ENCODE measurements at places on chromosomes 2 and 18.

DNA sequence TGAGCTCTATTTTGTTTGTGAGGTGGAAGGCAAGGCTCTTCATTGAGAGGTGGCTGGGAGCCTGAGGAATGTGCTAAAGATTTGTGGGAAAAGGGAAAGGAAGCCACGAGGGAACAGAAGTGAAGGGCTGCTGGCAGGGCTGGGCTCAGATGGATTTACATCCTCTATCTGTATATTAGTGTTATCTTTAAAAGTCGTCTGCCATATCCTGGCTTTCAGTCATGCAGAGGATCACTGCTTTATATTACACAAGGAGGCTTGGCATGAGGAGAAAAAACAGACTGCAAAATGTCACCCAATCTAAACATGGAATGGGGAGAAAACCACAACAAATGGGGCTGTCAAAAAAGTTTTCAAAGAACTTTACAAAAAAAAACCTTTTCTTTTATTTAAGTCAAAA is 434.4 kb downstream of the HRH4 start:
- DNase-seq, result no peak

GRCh38 chr2:148483665-148484064 is 160.9 kb upstream of the EPC2 start:
- no peak for DNase-seq

- DNase-seq, result no peak
Measured at GRCh38 chr18:57744211-57744694, 58.9 kb downstream of the ATP8B1 start.

DNA sequence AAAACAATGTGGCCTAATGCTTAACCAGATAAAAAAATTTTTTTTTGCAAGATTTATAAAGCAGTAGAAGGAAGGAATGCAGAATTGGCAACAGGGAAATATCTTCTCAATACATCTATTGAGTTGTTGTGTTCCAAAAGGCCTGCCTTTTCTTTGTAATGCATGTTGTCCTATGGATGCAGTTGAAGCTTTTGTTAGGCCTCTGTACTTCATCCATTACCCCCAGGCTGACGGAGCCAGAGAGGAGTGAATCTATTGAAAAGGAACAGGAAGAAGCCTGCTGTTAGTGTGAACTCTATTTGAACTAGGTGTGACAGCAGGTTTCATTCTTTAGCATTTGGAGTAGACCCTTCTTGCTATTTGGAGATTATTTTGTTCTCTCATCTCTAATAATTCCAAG is 56.5 kb downstream of the MTX2 start:
- no peak for DNase-seq

- DNase-seq, result no peak
Measured at GRCh38 chr18:12306752-12307700, 1.0 kb upstream of the TUBB6 start.

DNA sequence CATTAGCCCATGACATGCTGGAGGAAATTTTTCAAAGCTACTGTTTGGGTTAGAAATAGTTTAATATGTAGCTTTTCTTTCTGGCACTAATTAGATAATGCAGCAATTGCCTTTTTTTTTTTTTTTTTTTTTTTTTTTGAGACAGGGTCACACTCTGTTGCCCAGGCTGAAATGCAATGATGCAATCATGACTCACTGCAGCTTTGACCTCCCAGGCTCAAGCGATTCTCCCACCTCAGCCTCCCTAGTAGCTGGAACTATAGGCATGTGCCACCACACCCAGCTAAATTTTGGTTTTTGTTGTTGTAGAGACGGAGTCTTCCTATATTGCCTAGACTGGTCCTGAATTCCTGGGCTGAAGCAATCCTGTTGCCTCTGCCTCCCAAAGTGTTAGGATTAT is 136.2 kb downstream of the SP100 start:
- DNase-seq, result no peak

- no peak for DNase-seq
Measured at GRCh38 chr18:61948281-61948741, 55.5 kb upstream of the RNF152 start.

GRCh38 chr2:30254685-30255001 is 23.3 kb downstream of the LBH start:
- DNase-seq, result no peak

- no peak for DNase-seq
Measured at GRCh38 chr2:188894979-188895378, 79.2 kb upstream of the COL3A1 start.

DNA sequence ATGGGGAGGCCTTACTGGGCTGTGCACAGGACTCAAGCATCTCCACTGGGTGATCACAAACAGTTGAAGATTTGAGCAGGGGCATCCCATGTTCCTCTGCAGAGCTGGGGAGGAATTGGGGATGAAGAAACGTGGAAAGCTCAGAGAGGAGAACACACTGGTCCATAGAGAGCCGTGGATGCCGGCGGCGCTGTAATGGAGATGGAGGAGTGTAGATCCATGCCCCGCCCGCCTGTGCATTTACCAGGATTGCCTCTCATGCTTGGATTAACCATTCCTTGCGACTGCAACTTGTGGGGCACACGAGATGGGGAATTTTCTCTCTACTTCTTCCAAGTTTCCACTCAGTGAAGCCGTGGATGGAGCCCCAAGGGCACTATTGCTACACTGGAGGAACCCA is 115.9 kb downstream of the NCK2 start:
- DNase-seq, result no peak

- DNase-seq, result no peak
Measured at GRCh38 chr2:3704692-3705091, 1.3 kb downstream of the DCDC2C start.

- DNase-seq, result no peak
Measured at GRCh38 chr18:45874491-45875184, 49.2 kb downstream of the SIGLEC15 start.
